Ammon's horn (tissue), 1 donor: ENCODE measurements at places on chromosomes 1 and 21.

- no peak for DNase-seq
These were observed 59.5 kb upstream of the WLS start for GRCh38 chr1:68291688-68292384.

GRCh38 chr1:220448217-220448616, 79.7 kb upstream of the MARK1 start:
- no peak for DNase-seq

- no peak for DNase-seq
These were observed 16.0 kb upstream of the SGIP1 start for GRCh38 chr1:66517959-66518358.

- DNase-seq = no peak
These were observed 106.1 kb upstream of the CHODL start for GRCh38 chr21:18138507-18138906.

DNA sequence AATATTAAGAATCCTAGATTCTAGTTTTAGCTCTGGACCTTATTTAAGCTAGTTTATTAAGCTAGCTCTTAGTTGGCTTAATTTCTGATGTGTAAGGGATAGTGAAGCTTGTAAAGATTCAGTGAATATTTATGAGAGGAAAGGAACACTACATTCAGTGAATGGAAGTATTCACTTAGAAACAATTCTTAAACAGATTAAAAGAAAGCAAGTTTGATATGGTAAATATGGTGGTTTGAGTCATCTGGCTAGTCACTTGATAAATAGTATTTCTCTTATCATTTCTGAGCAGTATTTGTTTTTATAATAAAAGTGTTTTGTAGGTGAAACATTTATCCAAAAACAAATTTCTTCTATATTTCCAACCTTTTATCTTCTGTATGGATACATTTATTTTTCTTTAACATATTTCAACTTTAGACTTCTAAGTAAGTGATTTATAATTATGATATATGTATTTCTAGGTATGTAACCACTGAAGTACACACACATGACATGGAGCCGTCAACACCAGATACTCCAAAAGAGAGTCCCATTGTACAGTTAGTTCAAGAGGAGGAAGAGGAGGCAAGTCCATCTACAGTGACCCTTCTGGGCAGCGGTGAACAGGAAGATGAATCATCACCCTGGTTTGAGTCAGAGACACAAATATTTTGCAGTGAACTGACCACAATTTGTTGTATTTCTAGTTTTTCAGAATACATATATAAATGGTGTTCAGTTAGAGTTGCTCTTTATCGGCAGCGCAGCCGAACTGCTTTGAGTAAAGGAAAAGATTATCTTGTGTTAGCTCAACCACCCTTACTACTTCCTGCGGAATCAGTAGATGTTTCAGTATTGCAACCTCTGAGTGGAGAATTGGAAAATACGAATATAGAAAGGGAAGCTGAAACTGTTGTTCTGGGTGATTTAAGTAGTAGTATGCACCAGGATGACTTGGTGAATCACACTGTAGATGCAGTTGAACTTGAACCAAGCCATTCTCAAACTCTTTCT, 55.6 kb downstream of the SUCO start:
- DNase-seq = no peak

GRCh38 chr1:92786111-92786901, 1.4 kb upstream of the EVI5 start:
- DNase-seq = no peak
